HL-60 (cell line): ENCODE measurements at places on chromosomes 11 and 22.

- no peak for DNase-seq
Observed at GRCh38 chr11:66468691-66469090, 2.0 kb downstream of the PELI3 start.

DNA sequence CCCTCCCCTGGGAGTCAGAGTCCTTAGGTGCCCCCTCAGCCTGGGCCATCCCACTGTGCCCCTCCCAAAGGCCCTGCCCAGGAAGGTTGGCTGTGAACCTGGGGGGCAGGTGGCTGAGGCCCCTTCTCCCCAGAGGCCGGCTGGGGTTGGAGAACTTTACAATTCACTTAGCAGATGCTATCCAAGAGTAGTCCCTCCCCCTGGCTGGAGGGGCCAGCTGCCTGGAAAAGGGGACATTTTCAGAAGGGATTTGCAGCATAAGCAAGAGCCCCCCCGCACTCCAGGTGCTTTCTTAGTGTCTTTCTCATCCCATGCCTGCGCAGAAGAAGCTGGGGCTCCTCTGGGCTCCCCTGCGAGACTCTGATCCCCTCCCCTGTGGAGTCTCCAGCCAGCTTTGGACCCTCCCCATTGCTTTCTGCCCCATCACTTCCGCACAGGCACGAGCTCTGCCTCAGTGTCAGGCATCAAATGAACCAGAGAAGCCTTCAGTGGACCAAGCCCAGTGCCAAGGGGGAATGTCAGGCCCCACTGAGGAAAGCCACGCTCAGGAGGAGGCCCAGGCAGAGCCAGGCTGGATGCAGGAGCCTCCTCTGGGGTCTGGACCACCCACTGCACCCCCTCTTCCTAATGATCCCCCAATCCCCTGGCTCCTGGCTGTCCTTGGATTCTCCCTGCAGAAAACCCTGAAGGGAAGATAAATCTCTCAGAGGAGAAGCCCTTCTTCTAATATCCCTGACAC lies 3.7 kb downstream of the SSTR3 start:
- DNase-seq: no peak

DNA sequence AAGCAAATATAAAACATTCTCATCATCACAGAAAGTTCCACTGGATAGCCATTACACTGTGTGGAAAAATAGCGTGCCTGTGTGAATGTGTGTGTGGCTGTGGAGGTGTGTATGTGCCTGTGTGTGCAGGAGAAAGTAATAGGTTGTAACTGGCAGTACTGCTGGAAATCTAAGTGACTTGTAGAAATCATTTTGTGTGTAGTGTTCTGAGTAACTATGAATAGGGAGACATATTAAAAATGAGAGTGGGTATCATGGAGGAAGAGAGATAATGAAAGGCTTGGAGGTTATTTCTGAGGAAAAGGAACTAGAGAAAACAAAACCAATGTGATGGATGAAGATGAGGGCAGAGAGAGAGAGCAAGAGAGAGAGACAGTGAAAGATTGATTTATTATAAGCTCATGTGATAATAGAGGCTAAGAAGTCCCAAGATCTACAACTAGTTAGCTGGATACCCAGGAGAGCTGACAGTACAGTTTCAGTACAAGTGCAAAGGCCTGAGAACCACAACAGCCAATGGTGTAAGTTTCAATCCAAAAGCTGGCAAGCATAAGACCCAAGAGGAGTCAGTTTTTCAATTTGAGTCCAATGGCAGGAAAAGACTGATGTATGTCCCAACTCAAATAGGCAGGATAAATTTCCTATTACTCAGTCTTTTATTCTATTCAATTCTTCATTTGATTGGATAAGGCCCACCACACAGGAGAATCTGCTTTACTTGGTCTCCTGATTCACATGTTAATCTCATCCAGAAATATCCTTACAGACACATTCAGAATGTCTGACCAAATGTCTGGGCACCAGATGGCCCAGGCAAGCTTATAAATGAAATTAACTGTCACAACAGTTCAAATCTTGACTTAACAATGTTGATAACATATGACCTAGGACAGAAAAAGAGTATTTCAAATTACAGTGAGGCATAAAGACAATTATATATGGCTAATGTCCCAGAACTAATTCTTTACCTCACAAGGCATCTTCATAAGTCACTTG lies 14.9 kb downstream of the KBTBD3 start:
- no peak for DNase-seq

DNA sequence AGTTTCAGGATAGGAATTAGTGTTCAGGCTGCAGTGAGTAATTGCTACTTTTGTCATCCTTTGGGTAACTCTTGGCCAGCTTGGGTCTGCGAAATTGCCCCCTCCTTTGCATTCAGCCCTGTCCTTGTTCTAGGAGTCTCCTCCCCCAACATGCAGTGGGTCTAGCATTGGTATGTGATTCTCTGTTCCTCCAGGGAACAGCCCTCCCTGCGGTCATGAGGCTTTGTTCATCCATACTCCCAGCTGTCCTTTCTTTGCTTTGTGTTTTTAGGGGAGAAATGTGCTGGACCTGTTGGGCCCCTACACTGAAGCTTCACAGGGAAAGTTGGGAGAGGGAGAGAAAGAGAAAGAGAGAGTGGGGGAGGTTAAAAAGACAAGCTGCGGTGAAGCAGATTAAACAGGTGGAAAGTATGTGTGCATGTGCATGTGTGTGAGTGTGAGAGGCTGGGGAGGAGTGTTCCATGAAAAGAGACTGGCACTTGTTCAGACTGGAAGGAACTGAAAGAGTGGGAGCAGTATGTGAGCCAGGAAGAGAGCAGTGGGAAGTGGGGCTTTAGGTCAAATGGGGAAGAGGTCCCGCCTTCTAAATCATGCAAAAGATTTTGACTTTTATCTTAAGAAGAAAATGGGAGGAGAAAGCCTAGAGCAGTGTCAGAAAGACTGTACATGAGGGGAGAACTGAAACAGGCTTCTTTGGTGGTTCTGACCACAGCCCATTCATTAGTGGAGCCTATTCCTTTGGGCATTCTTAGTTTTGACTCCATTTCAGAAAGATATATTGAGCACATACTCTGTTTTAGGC lies 17.9 kb upstream of the SESN3 start:
- DNase-seq: no peak

DNA sequence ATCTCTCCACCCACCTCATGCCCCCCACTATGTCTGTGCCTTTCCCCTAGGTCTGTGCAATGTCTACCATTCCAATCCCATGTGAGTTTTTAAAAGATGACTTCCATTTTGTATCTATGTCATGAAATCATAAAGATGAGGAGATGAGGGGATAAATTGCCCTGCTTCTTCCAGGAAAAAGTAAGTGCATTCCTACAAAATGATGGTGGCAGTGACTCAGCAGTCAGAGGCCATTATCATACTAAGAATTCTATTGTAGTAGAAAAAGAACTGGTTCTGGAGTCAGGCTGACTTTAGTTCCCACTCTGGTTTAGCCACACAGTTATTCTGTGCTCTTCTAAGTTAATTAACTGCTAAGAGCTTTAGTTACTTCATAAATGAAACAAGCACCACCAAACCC lies 89.6 kb upstream of the API5 start:
- no peak for DNase-seq

- DNase-seq: no peak
Observed at GRCh38 chr22:50329236-50329635, 2.4 kb upstream of the DENND6B start.

- DNase-seq: no peak
Observed at GRCh38 chr22:37626144-37626543, 13.3 kb upstream of the SH3BP1 start.

DNA sequence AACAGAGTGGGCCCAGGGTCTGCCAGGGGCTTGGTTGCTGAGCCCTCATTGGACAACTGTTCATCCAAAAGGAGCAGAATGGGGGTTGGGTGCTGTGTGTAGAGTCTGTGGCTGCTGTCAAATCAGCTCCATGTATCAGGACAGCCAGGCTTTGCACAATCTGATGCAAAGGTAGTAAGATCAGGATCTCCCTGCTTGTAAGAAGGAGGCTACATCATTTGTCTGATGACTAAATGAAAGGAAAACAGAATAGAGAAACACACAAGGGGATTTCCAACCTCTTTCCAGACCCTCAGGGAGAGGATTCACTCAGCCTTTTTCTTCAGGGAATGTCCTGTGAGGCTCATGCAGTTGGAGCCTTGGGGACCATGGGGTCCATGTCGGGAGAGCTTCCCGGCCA lies 7.2 kb downstream of the MICAL2 start:
- DNase-seq: no peak

DNA sequence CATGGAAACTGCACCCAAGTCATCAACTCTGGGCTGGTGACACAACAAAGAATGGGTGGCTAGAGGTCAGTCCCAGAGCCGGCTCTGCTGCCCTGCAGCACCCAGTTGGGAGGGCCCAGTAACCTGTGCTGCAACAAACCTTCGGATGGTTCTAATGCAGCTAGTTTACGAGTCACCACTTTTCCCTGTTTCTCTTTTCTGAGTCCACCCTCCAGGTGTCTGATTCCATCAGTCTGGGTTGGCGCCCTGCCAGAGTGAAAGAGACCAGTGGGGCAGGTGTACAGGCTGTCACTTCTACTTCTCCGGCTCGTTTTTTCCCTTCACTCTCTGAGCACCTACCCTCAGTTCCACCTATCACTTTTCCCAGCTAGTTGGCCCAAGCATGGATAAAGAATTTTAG lies 572.9 kb downstream of the NTM start:
- DNase-seq: no peak

- DNase-seq: no peak
Observed at GRCh38 chr11:114782650-114783310, 104.5 kb downstream of the NXPE2 start.

- no peak for DNase-seq
Observed at GRCh38 chr11:18012122-18012905, 533 bp downstream of the SERGEF start.

DNA sequence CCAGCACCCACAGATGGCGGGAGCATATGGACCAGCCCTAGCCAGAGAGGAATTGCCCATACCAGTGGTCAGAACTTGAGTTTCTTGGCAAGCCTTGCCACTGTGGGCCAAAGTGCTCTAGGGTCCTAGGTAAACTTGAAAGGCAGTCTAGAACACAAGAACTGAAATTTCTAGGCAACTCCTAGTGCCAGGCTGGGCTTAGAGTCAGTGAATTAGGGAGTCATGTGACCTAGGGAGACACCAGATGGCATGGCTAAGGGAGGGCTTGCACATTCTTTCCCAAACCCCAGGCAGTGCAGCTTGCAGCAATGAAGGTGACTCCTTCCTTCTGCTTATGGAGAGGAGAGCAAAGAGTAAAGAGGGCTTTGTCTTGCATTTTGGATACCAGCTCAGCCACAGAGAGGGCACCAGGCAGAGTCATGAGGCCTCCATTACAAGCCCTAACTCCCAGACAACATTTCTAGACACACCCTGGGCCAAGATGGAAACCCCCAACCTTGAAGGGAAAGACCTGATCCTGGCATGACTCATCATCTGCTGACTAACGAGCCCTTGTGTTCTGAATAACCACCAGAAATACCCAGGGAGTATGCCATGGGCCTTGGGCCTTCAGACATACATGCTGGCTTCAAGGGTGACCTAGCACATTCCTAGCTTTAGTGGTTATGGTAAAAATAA lies 19.2 kb upstream of the OR56A3 start:
- DNase-seq: no peak

- DNase-seq: no peak
Observed at GRCh38 chr11:12529041-12529440, 145.2 kb upstream of the TEAD1 start.

GRCh38 chr22:36636916-36637315 lies 66.6 kb downstream of the CACNG2 start:
- no peak for DNase-seq

- DNase-seq: peak; percentile 87
Observed at GRCh38 chr11:67629386-67630227, at the start of gene NUDT8. Gene NUDT8, minus strand, starts transcription at chr11:67629937. Its CDS starts 26 bp downstream, at chr11:67629911.

GRCh38 chr11:30258679-30259078 lies 27.9 kb downstream of the FSHB start:
- no peak for DNase-seq

DNA sequence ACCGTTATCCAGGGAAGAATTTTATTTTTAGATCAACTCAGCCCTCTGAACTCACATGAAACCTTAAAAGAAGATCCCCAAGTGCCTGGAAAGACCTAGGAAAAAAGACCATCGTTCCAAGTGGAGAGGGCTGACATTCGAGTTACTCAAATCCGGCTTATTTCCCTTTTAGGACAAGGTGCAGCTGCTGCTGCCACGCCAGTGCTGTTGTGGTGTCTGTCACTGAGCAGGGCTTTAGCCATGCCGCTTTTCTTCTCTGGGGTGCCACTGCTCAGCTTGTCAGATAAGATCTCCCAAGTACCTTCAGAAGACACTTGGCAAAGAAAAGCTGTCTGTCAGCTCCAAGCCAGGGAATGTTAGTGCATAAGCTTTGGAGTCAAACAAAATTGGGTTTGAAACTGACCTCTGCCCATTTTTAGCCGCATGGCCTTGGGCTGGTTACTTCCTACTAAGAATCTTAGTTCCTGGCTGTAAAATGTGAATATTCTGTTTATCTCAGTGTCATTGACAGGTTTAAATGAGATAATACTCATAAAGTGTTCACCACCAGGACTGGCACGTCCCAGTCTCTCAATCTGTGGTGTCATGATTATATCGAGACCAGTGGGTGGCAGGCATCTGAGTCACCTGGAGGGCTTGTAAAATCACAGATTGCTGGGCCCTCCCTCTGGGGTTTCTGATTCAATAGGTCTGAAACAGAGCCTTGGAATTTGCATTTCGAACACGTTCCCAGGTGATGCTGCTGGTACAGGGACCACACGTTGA lies 117.5 kb downstream of the PKNOX2 start:
- DNase-seq: no peak

- no peak for DNase-seq
Observed at GRCh38 chr11:4086575-4087353, 7.8 kb upstream of the RRM1 start.

- DNase-seq: peak; percentile 95
Observed at GRCh38 chr11:61912530-61912898, 4.9 kb downstream of the RAB3IL1 start.

GRCh38 chr22:39444937-39445465 lies 11.8 kb upstream of the MGAT3 start:
- DNase-seq: no peak

DNA sequence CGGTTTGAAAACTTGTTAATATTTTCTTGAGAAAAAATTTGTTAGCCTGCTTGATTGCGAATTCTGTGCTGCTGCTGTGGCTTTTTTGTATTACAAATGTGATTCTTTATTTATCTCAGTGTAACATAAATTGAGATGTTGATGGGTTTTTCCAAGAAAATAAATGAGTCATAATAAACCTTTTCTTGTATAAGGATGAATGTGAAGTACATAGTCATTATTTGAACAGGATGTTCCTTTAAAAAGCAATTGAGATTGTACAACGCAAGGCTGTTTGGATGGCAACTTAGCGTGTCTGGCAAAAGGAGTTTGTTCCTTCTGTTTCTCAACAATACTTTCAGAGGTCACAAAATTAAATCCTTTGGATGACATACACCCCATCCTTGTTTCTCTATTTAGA lies 24.6 kb upstream of the CARD18 start:
- DNase-seq: no peak

GRCh38 chr11:45205978-45206377 lies 59.5 kb downstream of the PRDM11 start:
- no peak for DNase-seq

GRCh38 chr22:31496735-31497146 lies 405 bp downstream of the SFI1 start:
- no peak for DNase-seq

- no peak for DNase-seq
Observed at GRCh38 chr11:117090111-117090706, 8.0 kb downstream of the SIK3 start.

- no peak for DNase-seq
Observed at GRCh38 chr11:133678191-133678590, 145.9 kb upstream of the OPCML start.
